ENCODE measurements at places on chromosomes 1 and 21.

GRCh38 chr1:54257876-54258275, 57.9 kb downstream of the MRPL37 start:
- DNase-seq: no peak

GRCh38 chr21:45088116-45088515, 13.7 kb downstream of the ADARB1 start:
- no peak for DNase-seq

DNA sequence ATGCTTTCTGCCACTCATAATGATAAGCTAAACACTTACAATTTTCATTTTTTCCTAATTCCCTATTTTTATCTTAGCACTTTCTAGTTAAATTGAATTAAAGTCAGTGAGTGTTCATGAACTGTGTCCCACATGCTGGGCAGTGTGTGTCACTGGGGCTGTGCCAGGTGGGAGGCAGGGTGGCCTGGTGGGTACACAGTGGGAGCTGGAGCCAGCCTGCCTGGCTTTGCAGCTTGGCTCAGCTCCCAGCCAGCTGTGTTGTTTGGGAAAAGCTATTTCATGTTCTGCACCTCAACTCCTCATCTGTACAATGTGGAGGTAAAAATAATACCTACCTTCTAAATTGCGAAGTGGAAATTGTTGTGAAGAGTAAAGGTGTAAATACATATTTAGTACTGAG, 238.4 kb downstream of the PLA2G4A start:
- no peak for DNase-seq

- DNase-seq: no peak
These were observed 1.2 kb upstream of the WNT3A start for GRCh38 chr1:228005511-228006033.

GRCh38 chr1:158155673-158156072, 25.0 kb upstream of the CD1D start:
- DNase-seq: no peak

- no peak for DNase-seq
These were observed 10.4 kb downstream of the CLCNKB start for GRCh38 chr1:16053781-16054502.

GRCh38 chr1:151055581-151055980, 3.8 kb downstream of the CDC42SE1 start:
- DNase-seq: no peak

- no peak for DNase-seq
These were observed 10.9 kb downstream of the PTCH2 start for GRCh38 chr1:44832056-44832705.

- DNase-seq: no peak
These were observed 59.9 kb downstream of the WARS2 start for GRCh38 chr1:119080586-119080985.

DNA sequence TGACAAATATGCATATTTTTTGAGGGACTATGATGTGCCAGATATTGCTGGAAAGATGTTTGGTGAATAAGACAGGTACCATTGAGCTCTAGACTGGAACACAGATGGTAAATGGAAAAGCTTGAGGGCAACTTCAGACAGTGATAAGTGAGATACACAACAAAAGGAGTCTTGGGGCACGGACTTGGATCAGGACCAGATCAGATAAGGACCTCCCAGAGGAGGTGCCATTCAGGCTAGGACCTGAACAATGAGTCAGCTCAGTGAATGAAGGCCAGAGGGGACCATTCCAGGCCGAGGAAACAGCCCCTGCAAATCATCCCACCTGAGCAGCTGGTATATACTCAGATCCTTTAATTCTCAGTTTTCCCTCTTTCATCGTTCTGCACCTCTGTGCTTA, 1.8 kb upstream of the KCNJ15 start:
- no peak for DNase-seq

DNA sequence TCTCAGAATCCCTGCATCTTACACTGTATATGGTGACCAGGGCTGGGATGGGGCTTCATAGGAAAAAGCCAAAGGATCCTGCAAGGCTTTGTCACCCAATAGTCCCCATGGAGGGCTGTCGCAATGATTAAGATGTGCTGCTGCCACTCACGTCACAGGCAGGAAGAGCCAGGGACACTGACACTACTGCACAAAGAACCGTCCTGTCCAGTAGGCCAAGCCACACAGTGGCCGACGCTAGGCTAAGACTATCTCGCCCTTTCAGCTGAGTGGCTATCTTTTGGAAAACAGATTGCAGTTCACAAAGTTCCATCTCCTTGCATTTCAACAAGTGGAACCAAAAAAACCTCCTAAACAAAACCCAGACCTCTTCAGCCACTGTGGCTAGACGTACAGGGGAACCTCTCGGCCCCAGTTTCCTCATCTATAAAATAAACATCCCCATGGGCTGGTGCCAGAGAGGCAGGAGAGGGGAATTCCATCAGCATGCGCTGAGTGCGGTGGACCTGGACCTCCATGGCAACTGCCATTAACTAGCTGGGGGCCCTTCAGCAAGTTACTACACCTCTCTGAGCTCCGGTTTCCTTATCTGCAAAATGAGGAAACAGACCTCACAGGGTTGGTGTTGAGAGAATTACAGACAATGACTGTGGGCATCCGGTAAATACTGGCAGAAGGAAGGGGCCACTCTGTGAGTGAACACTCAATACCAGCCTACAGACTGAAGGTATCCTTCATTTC, 8.7 kb downstream of the CAPZB start:
- DNase-seq: no peak

- no peak for DNase-seq
These were observed 303.3 kb downstream of the S1PR1 start for GRCh38 chr1:101540161-101540560.

DNA sequence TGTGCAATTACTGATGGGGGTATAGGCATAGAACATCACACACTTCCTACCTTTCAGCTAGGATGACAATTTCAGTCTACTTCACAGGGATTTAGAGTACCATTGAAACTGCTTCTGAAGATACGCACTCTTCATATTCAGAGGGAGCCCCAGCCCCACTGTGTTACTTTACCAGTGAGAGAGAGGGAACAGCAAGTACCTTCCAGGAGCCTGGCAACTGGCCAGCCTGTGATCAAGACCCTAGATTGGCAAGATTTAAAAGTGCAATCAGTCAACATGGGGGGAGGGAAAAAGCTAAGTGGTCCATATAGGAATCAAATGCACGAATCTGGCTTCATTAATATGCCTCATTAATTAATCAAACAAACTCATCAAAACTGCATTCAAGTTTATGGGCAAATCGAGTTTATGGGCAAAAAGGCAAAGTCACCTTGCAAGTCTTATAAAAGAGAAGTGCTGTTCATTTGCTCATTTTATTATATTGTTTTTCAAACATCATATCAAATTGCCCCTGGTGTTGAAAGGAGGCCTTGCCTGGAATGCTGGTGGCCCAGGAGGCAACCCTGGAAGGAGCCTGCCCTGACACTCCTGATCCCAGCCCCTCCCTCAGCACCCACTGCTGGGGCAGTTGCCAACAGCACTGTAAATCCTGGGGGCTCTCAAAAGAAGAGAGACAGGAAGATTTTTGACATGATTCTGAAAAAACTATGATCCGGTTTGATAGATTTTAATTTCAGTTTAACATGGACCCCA, 184.9 kb upstream of the DPT start:
- no peak for DNase-seq

GRCh38 chr1:99659755-99660210, 13.9 kb downstream of the PALMD start:
- DNase-seq: no peak

DNA sequence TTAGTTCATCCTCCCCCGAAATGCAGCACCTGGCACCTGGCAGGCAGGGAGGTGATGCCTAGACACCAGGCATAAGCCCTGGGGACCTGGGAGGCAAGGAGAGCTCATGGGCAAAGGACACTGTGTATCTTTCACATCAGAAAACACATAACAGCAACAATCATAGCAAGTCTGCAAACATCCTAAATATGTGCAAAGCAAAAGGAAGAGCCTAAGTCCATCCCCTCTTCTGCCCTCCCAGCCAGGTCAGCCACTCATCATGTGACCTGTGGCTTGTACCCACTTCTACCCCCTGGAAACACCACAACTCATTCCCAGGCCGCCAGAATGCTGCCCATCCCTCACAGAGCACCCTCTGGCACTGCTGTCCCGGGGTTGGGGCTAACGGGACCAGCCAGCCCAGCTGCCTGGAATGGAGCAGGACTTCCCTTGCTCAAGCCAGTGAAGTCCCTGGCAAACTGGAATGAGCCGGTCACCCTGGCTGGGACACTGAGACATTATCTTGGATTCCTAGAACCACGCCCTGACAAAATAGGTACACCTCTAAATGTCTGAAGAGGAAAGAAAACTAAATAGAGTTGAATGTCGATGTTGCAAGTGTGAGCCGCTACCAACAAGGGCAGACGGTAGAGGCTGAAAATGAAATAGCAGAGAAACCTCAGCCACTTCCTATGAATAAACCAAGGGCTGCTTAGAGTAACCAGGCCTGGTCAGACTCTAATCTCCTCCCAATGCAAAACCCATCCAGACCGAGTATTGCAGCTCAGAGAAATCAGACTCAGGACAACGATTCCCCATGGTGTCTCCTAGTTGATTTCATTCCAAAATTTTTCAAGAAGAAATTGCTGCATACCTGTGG, 29.4 kb downstream of the TMPRSS2 start:
- DNase-seq: no peak

DNA sequence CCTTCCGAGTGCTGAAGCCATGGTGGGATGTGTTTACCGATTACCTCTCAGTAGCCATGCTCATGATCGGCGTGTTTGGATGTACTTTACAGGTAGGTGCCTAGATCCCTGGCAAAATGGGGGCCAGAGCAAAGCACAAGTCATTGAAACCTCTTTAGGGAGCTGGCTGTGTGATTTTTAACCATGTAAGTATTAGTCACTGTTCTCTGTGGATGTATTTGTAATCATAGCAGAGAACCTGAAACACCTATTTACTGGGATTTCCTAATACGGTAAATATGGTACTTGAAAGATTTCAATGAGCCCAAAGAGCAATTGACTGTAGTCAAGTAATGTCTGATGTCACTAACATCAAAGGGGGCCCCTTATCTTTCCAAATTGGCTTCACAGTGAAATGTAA, 53.6 kb downstream of the LRRC8C start:
- DNase-seq: no peak

DNA sequence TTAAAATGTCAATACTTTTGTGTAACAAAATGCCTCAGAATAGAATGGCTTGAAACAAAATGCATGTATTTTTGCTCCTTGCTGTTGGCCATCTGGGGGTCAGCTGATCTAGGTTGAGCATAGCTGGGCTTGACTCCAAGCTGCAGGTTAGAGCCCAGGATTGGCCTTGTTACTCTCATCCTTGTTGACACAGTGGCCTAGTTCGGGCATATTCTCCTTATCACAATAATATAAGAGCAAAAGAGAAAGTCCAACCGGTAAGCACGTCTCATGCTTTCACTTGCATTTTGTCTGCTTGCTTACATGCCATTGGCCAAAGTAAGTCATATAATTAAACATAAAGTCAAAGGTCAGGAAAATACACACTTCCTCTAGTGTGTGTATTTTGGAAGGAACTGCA, 456.2 kb downstream of the KCNT2 start:
- DNase-seq: no peak

GRCh38 chr1:88488237-88488636, 195.8 kb upstream of the PKN2 start:
- no peak for DNase-seq

- no peak for DNase-seq
These were observed 70.6 kb downstream of the FGGY start for GRCh38 chr1:59367301-59368007.

- no peak for DNase-seq
These were observed 110.7 kb upstream of the OLFM3 start for GRCh38 chr1:102107441-102107840.

- DNase-seq: no peak
These were observed 130.2 kb downstream of the LMX1A start for GRCh38 chr1:165226326-165226725.

- no peak for DNase-seq
These were observed 64.0 kb upstream of the KCNK2 start for GRCh38 chr1:215018555-215018954.

DNA sequence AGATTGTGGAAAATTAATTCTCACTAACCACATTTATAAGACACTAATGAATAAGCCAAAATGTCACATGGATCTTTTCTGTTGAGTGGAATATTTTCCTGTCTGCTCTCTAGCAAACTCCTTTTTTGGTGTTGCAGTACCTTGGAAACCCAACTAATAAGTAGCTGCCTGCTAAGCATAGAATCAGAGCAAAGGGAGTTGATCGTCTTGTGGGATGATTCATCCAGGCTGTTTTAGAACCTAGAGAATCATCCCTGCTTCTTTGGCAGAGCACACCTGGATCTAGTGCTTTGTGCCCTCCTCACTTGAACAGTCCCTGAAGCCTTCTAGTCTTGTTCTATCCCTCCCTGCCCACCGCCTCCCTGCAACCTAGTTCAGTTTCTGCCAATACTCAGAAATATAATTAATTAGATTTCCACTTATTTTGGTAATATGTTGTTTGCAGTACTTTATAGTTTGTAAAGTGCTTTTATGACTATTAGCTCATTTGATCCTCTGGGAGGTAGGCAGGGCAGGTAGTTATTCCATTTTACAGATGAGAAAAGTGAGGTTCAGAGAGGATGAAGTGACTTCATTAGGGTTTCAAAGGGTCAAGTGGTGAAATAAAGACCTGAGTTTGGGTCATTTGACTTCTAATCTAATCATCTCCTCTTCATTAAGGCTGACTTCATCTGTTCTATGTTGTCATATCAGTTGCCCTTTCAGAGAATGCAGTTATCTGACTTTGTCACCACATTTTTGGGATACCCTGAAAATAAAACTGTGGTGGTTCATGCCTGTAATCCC, 2.5 kb downstream of the AGO4 start:
- no peak for DNase-seq

- no peak for DNase-seq
These were observed at the start of gene CASP9 for GRCh38 chr1:15524021-15524282. TSS of gene CASP9 (minus strand) at chr1:15524215. CDS start at chr1:15524200, 15 bp downstream.

DNA sequence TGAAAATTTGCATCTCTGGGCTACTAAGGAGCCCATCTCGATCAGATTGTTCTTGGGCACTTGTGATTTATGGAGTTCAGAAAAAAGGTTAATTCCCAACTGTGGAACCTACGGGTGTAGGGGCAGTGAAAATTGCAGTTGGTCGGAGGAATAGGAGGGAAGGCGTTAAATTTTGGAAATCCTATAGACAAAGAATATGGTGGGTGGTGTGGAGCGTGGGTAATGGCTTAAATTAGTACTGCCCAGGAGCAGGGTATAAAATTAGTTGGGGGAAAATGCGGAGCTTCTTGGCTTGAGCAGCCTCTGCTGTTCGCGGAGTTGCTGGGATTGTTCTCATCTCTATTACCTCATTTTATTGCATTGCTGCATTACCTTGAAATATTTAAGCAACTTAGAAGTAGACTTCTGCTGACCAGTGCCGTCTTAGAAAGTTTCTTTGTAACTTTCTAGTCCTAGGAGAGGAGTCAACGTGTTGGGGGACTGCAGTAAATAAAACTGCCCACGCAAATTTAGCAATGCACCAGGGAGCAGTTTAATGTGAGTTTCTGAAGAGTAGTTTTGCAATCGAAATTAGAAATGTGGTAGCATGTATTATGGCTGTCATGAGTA, 514 bp downstream of the S1PR1 start:
- DNase-seq: no peak

DNA sequence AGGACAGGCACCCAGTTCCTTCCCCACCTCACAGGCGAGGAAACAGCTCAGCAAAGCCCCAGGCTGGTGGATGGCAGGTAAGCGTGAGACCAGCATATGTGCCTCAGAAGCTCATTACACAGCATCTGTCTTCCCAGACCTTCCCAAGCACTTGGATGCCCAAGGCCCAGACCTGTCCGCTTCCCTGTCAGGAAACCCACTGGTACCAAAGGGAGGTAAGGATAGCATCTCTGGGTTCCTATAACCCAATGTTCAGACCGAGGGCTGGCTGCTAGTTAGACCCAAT, 3.3 kb downstream of the POFUT2 start:
- no peak for DNase-seq

Measured in activated CD4-positive, alpha-beta T cell treated with anti-CD3 and anti-CD28 coated beads for 1 hour (primary cell).